RPMI7951 (cell line): ENCODE measurements at places on chromosomes 5 and 9. TPM values are rescaled to one million over a fixed set of nuclear protein-coding genes. Genes with fewer than 3 reads are reported as not detected.

Gene C5orf52
- total RNA-seq = not detected in 2 replicates

DNA sequence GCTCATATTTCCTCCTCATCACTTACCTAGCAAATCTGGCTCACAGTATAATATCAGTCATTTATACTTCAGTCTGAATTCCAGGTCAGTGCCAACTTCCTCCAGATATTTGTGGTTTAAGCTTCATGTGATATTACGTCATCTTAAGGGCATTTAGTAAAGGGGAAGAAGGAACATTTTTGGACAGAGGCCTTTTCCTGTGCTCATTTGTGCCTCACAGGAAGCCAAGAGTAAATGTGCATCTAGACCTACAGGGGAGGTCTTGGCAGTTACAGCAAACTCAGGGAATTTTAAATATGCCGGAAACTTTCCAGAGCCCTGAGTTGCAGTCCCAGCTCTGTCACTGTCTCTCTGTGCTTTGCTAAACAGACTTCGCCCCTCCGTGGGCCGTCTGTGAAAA is 12.3 kb upstream of the KCNIP1 start:
- DNase-seq = peak; percentile 90

DNA sequence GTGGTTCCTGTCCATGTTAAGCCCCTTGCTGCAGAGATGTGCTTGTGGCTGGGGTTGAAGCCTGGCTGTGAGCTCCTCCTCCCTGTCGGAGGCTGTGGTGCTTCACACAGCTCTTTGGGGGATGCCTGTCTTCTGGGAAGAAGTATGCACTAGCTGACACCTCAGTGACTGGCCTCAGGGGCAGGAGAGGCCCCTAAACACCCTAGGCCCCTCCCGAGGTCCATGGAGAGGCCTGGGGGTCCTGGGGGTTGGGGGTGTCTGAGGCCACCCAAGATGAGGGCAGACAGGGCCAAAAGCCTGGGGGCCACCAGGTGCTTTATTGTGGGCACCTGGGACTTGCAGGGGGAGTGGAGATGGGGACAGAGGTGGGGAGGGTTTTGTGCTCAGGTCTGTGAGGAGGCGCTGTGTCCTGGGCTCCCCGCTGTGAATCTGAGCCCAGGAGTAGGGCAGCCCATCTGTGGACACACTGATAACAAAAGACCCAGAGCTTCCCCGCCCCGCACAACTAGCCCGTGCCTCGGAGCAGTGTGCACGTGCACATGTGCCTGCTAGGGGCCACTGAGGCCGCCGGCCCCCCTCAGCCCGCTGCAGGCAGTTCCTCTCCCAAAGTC is 92.0 kb downstream of the PHF2 start:
- no peak for DNase-seq

- peak; percentile 16 for DNase-seq
These were observed 39.8 kb downstream of the POLK start for GRCh38 chr5:75551471-75551870.

DNA sequence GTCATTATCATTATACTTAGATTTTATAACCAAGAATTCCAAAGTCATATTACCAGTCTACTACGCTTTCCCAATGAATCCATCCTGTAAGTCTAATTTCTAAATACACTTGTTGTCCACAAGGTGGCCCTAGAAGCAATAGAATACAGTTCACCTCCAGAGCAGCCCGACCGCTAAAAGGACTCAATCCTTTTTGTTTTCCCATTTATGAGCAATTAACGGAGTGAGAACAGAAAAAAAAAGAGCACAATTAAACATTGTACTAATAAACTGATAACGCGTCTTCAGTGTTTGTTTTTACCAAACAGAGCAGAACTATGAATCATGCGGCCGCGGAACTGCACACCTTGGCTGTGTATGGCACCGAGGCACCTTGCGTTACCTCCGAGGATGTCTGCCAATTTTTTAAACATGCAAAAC is 160.7 kb upstream of the DAPK1 start:
- peak; percentile 60 for DNase-seq

Gene ARHGEF37
- 0.24 and 0.29 TPM in 2 replicates for total RNA-seq

Gene CARD6
- 2.5 and 4.3 TPM in 2 replicates for total RNA-seq

- no peak for DNase-seq
These were observed 121.1 kb downstream of the SPATA31D1 start for GRCh38 chr9:82109626-82110025.

Gene PPP2CA
- 58.8 and 92.3 TPM in 2 replicates for total RNA-seq

GRCh38 chr9:28059192-28059591 is 485.9 kb upstream of the C9orf72 start:
- DNase-seq = no peak

- no peak for DNase-seq
These were observed 27.2 kb upstream of the CCNJL start for GRCh38 chr5:160339406-160340130.

DNA sequence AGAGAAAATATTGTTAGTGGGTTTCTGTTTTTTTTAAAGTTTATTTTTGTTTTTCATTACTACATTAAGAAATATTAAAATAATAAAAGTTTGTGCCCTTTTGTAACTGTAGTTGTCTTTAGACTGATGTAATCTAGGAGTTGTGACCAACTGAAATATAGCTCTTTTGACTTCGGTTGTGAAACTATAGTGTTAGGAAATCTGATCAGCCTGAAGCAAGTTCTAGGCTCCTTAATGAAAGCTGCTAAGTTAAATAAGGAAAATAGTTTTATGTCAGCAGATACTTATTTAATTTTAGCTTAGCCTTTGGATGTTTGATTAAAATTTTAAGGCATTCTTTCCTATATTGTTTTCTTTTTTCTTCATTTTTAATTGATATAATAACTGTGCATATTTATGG is 14.2 kb downstream of the AP3S1 start:
- no peak for DNase-seq

GRCh38 chr9:93898502-93899426 is 56.4 kb downstream of the BARX1 start:
- DNase-seq = no peak

GRCh38 chr9:121491111-121491510 is 8.5 kb downstream of the GGTA1 start:
- DNase-seq = peak; percentile 9

DNA sequence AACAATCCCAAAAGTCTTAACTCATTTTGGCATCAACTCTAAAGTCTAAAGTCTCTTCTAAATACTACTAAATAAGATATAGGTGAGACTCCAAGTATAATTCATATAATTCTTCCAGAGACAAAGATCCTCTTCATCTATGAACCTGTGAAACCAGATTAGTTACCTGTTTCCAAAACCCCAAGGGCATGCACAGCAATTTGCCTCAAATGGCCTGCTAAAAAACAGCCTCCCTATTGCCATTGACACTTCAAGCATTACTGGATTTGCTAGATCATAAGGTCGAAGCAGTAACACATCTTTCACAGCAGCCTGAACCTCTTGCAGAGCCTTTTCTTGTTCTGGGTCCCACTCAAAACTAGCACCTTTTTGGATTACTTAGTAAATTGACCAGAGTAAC is 20.3 kb upstream of the GABRG2 start:
- no peak for DNase-seq

DNA sequence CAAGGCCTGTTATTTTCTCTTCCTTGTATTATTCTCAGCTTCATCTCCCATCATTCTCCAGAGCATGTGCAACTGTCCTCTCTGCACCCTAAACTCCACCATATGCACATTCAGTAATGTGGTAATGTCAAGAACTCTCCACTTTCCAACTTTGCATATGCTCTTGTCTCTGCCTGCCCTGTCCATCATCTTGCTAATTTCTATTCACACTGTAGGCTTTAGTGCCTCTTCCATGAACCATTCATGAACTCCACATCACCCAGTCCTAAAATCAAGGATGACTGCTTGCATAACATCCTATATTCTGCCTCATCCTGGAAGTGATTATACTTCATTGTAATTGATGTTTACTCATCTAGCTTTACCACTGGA is 354.8 kb downstream of the PDE4D start:
- no peak for DNase-seq
